ENCODE measurements at places on chromosomes 1 and 21. TPM values are rescaled to one million over a fixed set of nuclear protein-coding genes. Genes with fewer than 3 reads are reported as not detected.

Gene ATP1A2
- 91.1 TPM for total RNA-seq

Gene RNF186
- total RNA-seq: not detected

Gene IFFO2
- total RNA-seq: 2.3 TPM

Gene CD247
- 2.0 TPM for total RNA-seq

Gene PLK3
- total RNA-seq: 60.8 TPM

Gene LDLRAD2
- not detected for total RNA-seq

Gene LIN9
- 6.0 TPM for total RNA-seq

Gene S100A9
- total RNA-seq: 436 TPM

Gene C8B
- not detected for total RNA-seq

Gene ADIPOR1
- total RNA-seq: 79.0 TPM

Gene MMEL1
- 1.6 TPM for total RNA-seq

Gene OR10J1
- not detected for total RNA-seq

DNA sequence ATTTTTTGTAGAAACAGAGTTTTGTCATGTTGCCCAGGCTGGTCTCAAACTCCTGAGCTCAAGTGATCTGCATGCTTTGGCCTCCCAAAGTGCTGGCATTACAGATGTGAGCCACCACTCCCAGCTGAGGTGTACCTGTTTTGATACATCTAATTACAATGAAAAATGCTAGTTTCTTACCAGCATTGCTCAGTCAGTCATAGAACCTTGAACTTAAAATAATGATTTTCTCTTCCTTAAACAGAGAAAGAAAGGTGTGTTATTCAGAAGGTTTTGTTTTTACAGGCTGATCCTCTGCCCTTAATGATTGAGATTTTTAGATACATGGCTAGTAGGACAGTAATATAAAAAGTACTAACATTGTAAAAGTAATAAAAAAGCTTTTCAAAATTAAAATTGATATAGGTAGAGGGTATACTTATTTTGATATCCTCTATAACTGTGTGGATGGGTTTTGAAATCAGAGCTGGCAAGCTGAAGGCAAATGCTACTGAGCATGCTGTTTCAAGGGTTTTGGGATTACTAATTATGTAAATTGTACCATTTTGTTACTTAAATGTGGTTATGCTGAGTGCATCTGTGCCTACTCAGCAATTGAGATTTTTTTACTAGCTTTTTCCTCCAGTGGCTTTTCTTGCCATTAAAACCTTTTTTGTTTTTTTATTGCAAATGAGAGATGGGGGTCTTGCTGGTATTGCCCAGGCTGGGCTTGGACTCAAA is 16.1 kb downstream of the PRRC2C start:
- DNase-seq: no peak

DNA sequence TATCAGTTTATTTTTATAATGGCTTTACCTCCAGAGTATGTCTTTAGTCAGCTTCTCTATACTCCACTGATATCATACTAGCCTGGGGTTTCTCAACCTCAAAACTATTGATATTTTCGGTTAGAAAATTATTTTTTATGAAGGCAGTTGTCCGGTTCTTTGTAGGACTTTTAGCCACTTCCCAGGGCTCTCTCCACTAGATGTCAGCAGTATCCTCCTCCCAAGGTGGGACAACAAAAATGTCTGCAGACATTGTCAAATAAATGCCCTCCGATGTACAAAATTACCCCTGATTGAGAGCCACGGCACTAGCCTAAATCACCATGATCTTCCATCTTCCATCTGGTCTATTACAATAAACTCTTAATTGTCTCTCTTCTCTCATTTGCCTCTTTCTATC is 4.1 kb upstream of the GRIK1 start:
- no peak for DNase-seq

DNA sequence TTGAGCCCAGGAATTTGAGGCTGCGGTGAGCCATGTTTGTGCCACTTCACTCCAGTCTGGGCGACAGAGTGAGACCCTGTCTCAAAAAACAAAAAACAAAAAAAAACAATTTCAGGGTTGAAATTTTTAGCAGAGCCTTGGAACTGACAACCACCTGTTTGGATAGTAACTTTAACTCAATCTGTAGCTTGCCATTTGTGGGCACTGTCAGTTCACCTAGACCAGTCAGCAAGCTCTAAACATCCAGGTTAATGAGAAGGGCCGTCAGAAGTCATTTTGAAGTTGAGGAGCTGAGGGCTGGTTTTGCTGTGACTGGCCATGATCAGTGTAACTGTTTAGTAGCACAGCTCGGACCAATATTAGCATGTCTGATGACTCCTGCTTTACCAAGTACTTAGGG is 8.4 kb downstream of the TRAPPC10 start:
- no peak for DNase-seq

DNA sequence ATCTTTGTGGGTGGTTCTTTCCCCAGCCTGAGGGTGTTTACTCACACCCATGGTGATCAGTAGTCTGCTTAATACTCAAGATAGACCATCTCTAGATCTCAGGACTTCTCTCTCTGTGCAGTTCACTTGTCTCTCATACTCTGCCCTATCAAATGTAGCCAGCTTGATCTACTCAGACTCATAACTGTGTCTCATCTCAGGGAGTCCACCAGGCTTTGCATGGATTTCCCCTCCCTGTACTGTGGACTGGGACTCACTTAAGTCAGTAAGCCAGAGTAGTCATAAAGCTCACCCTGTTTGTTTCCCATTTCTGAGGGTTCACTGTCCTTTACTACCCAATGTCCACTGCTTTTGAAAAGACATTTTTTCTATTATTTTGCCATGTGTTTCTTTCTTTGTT is 41.8 kb downstream of the LYPLAL1 start:
- no peak for DNase-seq

GRCh38 chr1:46406881-46407608 is 12.9 kb downstream of the FAAH start:
- no peak for DNase-seq

DNA sequence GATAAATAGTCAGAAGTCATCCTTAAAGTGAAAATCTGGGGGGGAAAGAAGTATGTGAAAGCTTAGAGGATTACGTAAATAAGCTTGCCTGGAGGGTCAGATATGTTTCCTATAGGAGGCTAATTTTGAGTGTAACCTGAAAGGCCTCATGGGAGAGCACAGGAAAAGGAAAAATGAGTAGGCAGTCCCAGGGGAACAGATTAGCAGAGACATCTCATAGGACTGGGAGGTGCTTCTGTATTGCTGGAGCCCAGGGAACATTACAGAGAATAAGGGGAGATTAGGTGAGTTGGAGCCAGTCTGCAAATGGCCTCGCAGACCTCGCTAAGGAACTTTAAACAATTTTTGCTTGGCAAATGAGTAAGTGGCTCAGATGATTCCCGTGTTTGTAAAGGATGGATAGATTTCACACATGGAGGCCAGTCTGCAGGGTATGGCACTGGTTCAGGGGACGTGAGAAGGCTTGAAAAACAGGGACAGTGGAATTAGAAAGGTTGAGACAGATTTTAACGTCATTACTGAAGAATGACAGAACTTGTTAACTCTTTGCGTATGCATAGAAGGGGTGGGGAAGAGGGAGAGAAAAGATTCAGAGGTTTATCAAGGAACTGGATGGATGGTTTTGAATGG is 149.1 kb downstream of the GREM2 start:
- no peak for DNase-seq

DNA sequence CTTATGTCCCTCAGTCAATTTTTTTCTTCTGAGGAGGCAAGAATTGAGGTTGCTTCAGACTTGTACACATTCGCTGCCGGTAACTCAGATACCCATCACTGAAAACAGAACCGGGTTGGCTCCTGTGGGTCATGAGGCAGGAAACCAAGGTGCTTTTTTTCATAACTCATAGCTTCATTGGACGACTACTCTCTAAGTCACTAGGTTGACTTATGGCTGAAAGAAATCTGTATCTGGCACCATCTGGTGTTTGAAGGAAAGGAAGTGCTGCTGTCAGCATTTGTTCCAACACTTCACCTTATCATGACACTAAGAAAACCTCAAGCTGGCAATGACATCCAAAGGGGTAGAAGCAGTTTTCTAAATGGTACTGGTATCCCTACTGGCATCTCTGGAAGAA is 82.3 kb downstream of the TBX19 start:
- DNase-seq: no peak

DNA sequence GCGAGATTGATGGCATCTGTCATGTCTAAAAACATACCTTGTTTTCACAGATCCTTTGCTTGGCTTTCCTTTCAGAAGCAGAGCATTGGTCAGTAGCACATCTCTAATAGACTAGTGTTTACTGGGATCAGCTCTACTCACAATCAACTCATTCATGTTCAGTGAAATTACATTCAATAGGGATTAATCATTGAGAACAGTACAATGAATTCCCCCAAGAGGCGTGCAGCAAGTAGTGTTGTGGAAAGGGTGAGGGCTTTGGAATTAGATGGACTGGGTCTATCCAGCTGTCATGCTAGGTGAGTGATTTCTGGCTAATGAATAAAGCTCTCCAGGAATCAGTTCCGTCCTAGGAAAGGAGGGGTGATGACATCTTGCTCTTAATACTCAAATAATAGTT is 155.2 kb upstream of the COA6 start:
- no peak for DNase-seq

GRCh38 chr1:232974971-232975370 is 24.6 kb downstream of the NTPCR start:
- no peak for DNase-seq

GRCh38 chr1:191546803-191547202 is 611.5 kb upstream of the RGS18 start:
- DNase-seq: no peak

DNA sequence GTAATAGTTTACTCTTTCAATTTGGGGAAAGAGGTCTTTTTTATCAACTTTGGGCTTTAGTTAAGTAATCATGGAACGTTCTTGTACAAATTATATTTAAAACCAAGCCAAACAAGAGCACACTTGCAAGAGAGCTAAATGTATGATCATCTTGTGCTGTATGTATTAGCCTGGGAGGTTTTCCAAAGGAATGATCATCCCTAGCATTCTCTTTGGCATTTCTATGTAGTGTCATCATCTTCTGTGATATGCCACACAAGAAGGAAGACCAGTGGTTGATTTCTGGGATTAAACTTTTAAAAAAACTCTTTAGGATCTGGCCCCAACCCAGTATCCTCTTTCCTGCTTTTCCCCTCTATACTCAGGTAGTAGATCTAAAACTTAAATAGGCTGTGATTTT is 38.4 kb upstream of the KCNQ4 start:
- DNase-seq: no peak

- no peak for DNase-seq
Observed at GRCh38 chr1:22808676-22809483, 98.2 kb downstream of the EPHB2 start.

DNA sequence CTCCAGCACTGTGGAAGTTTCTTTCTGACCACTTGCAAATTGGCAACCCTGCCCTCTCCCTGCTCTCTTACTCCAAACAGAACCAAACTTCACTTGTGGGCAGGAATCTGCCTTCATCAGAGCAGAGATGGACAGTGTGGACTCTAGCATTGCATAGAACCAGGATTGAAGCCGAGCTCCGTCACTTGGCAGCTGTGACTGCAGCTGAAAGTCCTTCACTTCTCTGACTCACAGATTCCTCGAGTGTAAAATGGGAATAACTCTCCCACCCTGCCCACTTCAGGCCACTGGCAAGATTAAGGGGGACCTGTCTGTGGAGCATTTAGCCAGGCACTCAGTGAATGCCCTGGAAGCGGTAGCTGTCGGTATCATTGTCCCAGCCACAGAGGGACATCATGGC is 75.7 kb upstream of the ZBTB40 start:
- DNase-seq: no peak

- no peak for DNase-seq
Observed at GRCh38 chr1:56097713-56098112, 481.6 kb downstream of the PLPP3 start.

DNA sequence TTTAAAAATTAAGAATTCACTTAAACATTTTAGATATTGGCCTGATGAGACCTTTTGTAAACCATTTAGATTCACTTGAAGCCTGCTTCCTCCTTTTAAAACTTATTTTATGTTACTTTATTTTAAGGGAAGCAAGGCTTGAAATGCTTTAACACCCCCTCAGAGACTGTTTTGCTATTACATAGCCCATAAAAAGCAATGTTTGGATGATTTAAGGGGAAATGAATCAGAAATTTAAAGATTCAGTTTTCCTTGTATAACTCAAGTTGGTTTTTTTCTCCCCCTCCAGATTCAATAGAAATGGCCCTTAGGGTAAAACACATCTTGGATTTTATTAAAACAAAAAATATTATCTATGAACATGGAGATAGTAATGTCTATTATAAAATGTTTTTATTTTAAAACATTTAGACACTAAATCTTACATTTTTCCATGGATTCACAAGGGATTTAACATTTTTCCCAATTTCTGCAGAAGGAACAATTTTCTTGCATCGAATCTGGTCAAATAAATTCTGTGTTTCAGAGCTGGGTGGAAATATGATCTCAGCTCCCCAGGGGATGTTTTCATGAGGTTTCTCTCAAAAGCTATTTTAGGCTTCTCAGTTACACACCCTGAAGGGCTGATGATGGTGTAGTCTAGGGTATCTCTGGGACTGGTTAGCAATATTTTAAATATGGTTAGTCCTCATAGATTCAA is 69.3 kb upstream of the WARS2 start:
- no peak for DNase-seq

DNA sequence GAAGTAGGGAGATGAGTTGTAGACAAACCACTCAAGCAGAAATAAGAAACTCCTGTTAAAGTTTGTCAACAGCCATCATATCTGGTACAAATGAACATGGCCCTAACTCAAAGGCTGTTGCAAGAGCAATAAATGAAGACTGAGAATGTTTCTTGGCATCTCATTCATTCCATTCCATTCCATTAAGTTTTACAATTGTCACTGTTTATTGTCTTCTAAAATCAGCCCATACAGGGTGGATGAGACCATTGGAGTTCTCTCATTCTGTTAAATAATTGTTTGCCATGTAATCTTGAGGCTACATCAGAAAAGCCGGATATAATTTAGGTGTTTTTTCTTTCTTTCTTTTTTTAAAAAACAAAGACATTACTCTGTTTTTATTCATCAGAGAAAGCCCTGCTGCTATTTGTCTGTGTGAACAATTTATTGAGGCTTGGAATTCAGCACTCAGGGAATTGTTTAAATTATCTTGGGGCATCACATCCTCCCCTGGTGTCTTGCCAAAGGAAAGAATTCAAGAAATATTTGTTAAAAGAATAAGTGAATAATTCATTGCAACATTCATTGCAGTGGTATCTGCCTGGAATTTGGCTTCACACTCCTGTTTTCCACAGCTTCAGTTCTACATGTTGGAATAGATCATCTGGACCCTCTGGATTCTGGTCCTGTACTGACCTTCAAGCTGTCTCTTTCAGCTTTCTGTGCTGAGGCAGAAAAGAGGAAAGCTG is 604.5 kb downstream of the PLPP3 start:
- DNase-seq: no peak

- DNase-seq: no peak
Observed at GRCh38 chr1:11691302-11691914, at the start of gene DRAXIN. TSS of gene DRAXIN (plus strand) at chr1:11691710. CDS start at chr1:11706259, 14,549 bp downstream.

DNA sequence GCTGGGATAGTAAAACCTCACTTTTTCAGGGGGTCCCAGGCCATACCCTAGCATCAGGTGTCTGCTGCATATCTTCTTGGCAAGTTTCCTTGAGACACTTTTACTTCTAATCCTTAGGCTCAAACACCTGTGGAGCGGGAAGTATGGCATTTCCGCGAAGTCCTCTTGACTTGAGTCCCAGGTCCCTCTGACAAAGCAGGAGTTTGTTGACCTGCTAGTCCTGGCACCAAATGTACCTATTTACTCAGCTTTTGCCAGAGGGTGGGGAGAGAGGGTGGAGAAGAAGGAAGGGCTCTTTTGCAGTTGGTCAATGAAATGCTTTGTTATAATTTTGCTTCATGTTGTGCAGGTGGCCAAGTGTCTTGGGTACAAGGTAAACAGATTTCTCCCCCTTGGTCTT is 59.7 kb downstream of the CLIC6 start:
- DNase-seq: no peak
